ENCODE measurements at places on chromosomes 11 and 22.

DNA sequence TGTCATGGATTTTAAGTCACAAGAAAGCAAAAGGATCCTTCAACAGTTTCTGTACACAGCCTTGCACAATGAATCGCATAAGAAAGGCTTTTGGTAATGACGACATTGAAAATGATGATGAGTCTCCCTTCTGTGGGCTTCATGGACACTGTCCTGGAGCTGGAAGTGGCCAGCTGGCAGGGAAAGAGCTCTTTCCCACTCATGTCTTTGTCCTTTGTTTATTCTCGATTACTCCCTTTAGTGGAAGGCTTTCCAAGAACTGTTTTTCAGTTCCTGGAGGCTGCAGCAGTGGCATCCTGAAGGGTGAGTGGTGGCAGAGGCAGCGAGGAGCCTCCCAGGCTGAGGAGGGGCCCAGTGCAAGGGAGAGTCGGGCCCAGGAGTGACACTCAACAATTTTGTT is 505.2 kb downstream of the NTM start:
- DNase-seq: no peak

DNA sequence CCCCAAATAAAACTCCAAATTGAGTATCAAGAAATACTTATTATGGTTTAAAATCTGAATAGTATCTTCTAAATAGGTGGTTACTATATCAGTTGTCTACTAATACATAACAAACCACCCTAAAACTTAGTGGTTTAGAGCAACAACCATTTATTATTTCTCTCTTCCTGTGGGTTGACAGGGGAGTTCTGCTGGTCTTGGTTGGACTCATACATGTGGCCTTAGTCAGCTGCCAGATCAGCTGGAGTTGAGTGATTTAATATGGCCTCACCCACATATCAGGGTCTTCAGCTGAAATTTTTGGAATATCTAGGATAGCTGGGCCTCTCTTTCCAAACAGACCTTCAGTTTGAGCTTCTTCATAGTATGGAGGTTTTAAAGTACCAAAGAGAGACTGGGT is 34.5 kb downstream of the C11orf65 start:
- no peak for DNase-seq

DNA sequence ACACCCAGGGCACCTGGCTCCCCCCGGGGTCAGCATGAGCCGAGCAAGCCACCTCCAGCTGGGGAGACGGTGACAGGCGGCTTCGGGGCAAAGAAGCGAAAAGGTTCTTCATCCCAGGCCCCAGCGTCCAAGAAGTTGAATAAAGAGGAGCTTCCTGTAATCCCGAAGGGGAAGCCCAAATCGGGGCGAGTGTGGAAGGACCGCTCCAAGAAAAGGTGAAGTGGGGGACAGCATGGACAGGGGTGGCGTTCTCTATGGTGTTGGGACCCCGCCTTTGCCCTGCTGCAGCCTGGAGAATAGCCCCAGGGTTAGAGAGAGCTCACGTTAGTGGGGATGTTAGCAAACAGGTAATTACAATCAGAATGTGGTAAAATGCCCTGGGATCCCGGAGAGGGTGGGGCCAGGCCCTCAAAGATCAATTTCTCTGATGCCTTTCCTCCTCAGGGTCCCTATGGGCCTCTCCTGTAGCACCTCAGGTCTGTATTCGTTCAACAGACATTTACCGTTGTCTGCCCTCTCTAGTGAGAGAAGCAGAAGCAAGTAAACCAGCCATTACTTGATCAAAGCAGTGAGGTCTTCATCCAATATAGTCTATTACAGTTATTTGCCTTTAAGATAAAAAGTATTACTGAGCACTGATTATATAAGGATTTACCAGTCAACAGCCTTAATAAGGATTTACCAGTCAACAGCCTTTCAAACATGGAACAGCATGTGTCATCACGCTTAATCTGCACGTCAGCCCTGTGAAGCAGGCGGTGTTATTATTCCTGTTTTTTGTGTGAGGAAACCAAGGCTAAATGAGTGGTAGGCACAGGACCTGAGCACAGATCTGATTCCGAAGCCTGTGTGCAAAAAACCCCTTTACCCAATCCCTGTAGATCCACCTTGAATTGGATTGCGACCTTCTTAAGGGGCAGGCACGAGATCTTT is 1.0 kb downstream of the CCDC86 start:
- no peak for DNase-seq

- DNase-seq: no peak
These were observed 58.3 kb downstream of the HSD17B12 start for GRCh38 chr11:43738600-43739409.

DNA sequence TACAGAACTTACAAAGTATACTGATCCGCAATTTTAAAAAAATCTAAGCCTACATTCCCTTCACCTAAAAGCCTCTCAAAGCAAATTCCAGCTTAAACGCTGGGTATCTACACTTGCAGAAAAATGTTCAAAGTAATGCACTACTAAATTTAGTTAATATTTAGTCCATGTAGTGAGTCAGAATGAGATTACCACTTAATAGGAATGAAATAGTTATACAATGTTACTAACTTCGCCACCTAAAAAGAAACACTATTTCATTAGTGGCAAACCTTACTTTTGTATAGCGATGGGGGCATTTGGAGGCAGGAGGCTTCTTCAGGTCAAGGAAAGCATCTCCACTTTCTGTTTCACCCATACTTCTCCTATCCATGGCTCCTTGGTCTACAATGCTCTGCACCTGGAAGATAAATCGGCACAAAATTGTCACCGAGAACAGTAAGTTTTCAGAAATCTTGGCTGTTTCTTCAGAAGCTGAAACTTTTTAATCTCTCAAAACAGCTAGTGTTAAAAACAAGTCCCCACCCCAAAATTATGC is 1.2 kb downstream of the EIF4ENIF1 start:
- DNase-seq: no peak

GRCh38 chr11:121067026-121067425 is 34.0 kb upstream of the TECTA start:
- no peak for DNase-seq

DNA sequence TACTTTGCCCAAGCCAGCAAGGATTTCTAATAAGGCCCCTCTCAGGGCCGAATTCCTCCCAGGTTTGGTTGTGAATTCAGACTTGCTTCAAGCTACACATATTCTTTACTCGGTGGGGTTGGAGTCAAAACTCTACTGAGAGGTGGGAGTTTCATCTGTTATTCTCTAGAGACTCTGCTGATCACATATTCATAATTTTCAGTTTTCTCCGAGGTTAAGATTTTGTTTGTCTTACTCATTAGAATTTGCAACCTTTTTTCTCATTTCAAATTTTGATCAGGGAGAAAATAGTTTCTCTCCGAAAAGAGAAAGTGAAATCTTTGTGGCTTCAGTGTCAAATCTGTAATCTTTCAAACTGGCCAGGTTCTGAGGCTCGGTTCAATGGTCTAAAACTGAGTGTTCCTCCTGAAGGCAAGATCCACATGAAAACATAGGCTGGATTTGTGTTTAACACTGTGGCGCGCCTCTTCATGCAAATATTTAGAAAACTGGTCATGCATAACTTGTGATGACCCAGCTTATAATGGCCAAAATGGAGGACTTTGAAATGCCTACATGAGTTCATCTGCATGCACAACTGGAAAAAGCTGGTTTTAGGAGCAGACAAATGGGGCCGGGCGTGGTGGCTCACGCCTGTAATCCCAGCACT is 21.5 kb upstream of the GSTP1 start:
- no peak for DNase-seq

GRCh38 chr11:31690041-31690440 is 121.1 kb downstream of the PAX6 start:
- no peak for DNase-seq

- no peak for DNase-seq
These were observed 24.0 kb upstream of the SYT8 start for GRCh38 chr11:1810761-1811160.

DNA sequence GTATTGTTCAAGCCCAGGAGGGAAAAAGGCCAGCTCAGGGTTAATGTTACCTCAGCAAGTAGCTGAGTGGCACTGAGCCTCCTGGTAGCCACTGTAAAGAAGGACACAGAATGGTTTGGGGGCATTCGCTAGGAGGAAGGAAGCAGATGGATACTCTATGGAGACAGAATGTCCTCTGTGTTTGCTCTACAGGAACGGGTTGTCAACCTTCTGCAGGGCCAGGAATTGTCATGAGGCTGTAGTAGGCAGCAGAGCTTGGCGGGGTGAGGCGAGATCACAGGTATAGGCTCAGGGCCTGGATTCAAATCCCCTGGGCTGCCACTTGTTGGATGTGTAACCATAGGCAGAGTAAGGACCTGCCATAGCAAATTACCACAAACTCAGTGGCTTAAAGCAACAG is 3.0 kb upstream of the LRRC75B start:
- DNase-seq: no peak

- no peak for DNase-seq
These were observed 64.7 kb upstream of the TOP3B start for GRCh38 chr22:22047266-22047665.

GRCh38 chr11:19199771-19200170 is 2.0 kb downstream of the CSRP3 start:
- no peak for DNase-seq

GRCh38 chr22:45970705-45971407 is 6.1 kb downstream of the WNT7B start:
- no peak for DNase-seq

GRCh38 chr11:60932605-60933356 is 8.5 kb downstream of the TMEM132A start:
- DNase-seq: no peak

GRCh38 chr22:41446057-41446501 is 522 bp downstream of the TOB2 start:
- no peak for DNase-seq

DNA sequence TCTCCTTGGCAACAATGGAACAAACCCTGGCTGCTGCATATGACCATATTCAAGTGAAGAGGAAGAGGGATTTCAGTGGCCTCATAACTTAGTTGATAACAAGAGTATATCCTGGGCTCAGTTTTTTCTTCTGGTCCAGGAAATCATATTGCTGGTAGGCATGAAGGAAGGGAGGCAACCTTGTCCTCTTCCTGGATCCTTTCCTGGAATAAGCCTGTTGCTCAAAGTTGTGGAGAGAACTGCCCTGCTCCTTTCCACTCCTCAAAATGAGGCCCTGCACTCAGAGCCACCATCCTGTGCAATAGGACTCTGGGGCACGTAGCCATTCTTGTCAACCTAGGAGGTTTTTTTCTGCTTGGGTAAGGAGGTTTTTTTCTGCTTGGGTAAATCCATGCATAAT is 128.7 kb upstream of the PITPNB start:
- DNase-seq: no peak

DNA sequence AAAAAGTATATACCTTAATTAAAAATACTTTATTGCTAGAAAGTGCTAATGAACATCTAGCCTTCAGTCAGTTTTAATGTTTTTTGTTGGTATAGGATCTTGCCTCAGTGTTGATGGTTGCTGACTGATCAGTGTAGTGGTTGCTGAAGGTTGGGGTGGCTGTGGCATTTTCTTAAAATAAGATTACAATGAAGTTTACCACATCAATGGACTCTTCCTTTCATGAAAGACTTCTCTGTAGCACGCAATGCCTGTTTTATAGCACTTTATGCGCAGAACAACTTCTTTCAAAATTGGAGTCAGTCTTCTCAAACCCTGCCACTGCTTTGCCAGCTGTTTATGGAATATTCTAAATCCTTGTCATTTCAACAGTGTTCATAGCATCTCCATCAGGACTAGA is 50.6 kb downstream of the LDLRAD3 start:
- DNase-seq: no peak

GRCh38 chr11:36702330-36703054 is 104.5 kb upstream of the RAG2 start:
- no peak for DNase-seq

- no peak for DNase-seq
These were observed 30.6 kb downstream of the CAPN1 start for GRCh38 chr11:65212226-65212801.

DNA sequence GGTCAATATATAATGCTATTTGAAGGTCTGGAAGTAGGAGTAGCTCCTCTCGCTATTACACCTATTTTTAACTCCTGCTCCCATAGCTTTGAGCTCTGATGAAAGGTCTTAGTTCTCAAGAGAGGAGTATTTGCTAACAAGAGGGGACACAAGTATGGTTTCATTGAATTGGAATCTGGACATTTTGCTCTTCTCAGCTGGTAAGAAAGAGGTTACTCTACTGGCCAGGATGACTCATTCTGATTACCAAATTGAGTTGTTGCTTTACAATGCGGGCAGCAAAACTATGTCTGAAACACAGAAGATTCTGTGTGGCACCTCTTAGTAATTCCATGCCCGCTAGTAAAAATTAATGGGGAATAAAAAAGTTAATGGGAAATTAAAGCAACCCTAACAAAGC is 63.6 kb upstream of the EP300 start:
- DNase-seq: no peak

- no peak for DNase-seq
These were observed 18.0 kb downstream of the MAPK1 start for GRCh38 chr22:21849489-21849888.

DNA sequence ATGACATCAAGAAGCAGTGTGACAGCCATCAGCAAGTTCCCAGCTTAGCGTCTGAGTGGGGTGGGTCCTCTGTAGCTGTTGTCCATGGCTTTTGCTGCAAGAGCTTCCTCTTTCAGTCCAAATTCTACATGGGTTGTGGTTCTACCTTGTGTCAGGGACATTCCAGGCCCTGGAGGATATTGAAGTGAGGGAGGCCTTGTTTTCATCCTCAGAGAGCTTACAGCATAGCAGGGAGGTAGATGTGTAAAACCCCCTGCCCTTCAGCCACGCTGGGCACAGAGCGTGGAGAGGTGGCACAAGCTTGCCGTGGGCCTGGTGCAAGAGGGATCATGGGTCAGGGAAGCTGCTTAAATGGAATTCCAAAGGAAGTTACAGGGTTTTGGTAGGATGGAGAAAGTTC is 93.9 kb downstream of the GRIK4 start:
- no peak for DNase-seq

- no peak for DNase-seq
These were observed 17.9 kb upstream of the YPEL1 start for GRCh38 chr22:21753374-21754111.

DNA sequence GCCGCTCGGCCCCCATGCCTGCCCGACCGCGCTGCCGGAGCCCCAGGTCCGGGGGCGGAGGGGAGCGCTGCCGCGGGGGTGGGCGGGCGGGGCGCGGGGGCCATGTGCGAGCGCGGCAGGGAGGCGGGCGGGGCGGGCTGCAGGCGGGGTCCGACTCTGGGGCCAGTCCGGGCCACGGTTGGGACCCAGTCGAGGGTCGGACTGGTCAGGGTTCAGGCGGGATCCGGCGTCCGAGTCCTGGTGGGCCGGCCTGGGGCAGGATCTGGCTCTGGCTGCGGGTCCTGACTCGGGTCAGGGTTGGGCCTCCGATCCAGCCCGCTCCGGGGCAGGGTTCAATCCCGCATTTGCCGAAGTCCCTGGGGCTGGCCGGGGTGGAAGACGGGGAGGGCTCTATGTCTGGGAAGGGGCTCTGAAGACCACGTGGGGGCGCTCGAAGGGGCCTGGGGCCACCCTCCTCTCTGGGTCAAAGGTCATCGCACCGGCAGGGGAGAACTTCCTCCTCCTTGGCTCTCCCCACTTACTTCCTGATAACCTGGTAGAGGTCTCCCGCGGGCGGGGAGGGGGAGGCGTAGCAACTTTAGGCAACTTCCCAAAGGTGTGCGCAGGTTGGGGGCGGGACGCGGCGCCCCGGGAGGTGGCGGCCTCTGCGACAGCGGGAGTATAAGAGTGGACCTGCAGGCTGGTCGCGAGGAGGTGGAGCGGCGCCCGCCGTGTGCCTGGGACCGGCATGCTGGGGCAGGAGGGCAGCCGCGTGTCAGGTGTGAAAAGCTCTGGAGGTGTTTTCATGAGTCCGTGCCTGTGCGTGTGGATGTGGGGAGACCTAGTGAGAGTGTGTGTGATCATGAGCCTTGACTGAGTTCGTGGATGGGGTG is 603 bp downstream of the ESRRA start:
- peak; percentile 69 for DNase-seq

- DNase-seq: no peak
These were observed 30.5 kb downstream of the RRM1 start for GRCh38 chr11:4125141-4125540.

- no peak for DNase-seq
These were observed 20.6 kb downstream of the TRPC6 start for GRCh38 chr11:101563166-101563565.
